ENCODE measurements at places on chromosomes 1 and 21.
A peak's percentile ranks its signal among the peaks of the same experiment; 100 is the strongest.

DNA sequence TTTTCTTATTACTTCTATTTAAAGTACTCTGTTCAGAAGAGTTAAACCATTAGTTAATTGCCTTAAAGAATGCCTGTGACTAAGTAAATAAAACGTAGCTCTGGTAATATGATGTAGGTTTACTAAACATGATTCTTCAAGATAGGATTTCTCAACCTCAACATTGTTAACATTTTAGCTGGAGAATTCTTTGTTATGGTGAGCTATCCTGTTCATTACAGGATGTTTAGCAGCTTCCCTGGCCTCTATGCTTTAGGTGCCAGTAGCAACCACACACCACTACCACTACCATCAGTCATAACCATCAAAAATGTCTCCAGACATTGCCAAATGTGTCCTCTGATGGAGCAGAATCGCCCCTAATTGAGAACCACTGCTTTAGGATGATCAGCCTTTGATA, 10.7 kb downstream of the RPF1 start:
- no peak overlapping the region for H3K4me3 ChIP-seq
- H3K4me1 ChIP-seq = no peaks in the 10 kb centered on the region
- peaks cover 81% of the 10 kb centered on the region for H3K36me3 ChIP-seq
- H3K27ac ChIP-seq = no peak overlapping the region
- DNase-seq = no peak

DNA sequence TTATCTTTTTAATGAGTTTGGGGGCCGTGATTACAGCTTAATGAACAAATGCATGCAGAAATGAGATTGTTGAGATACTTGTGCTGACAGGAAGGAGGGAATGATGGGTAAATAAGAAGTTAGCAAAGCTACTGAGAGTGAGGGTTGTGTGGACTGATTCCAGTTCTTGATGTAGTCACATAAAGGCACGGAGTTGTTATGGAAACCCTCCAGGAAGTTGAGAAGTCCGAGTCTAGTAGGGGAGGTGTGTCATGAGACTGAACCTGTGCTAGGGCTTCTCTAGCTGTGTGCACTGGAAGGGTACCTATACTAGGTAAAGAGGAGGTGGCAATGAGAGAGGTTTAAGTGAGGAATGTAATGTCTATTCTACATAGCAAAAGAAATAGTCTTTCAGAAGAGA, 475.7 kb downstream of the USP25 start:
- no peaks in the 10 kb centered on the region for H3K4me1 ChIP-seq
- DNase-seq = no peak
- no peak overlapping the region for H3K4me3 ChIP-seq
- no peaks in the 10 kb centered on the region for H3K27me3 ChIP-seq
- no peaks in the 10 kb centered on the region for H3K36me3 ChIP-seq

GRCh38 chr1:201404722-201405483, 5.8 kb upstream of the LAD1 start:
- no peak overlapping the region for H3K4me3 ChIP-seq
- no peaks in the 10 kb centered on the region for H3K36me3 ChIP-seq
- H3K27ac ChIP-seq = peak overlapping the region; percentile 31
- peaks cover 11% of the 10 kb centered on the region for H3K27me3 ChIP-seq
- no peak for DNase-seq
- peaks cover 27% of the 10 kb centered on the region for H3K4me1 ChIP-seq

- H3K4me3 ChIP-seq = no peak overlapping the region
- H3K4me1 ChIP-seq = no peaks in the 10 kb centered on the region
- no peaks in the 10 kb centered on the region for H3K36me3 ChIP-seq
- no peak for DNase-seq
- no peaks in the 10 kb centered on the region for H3K27me3 ChIP-seq
- no peak overlapping the region for H3K27ac ChIP-seq
Measured at GRCh38 chr1:199815947-199816346, 211.6 kb upstream of the NR5A2 start.

- H3K27ac ChIP-seq = no peak overlapping the region
- H3K36me3 ChIP-seq = no peaks in the 10 kb centered on the region
- DNase-seq = no peak
- no peak overlapping the region for H3K4me3 ChIP-seq
- no peaks in the 10 kb centered on the region for H3K27me3 ChIP-seq
- no peaks in the 10 kb centered on the region for H3K4me1 ChIP-seq
Measured at GRCh38 chr1:211783266-211783665, 47.3 kb downstream of the LPGAT1 start.

GRCh38 chr21:33293811-33294216, 27.6 kb downstream of the IL10RB start:
- no peak for DNase-seq
- peaks cover 15% of the 10 kb centered on the region for H3K36me3 ChIP-seq
- H3K4me3 ChIP-seq = no peak overlapping the region
- H3K4me1 ChIP-seq = no peaks in the 10 kb centered on the region
- H3K27me3 ChIP-seq = no peaks in the 10 kb centered on the region

GRCh38 chr1:47771751-47772150, 225.4 kb downstream of the TRABD2B start:
- H3K4me1 ChIP-seq = no peaks in the 10 kb centered on the region
- no peak overlapping the region for H3K27ac ChIP-seq
- H3K4me3 ChIP-seq = no peak overlapping the region
- DNase-seq = no peak
- H3K27me3 ChIP-seq = no peaks in the 10 kb centered on the region

DNA sequence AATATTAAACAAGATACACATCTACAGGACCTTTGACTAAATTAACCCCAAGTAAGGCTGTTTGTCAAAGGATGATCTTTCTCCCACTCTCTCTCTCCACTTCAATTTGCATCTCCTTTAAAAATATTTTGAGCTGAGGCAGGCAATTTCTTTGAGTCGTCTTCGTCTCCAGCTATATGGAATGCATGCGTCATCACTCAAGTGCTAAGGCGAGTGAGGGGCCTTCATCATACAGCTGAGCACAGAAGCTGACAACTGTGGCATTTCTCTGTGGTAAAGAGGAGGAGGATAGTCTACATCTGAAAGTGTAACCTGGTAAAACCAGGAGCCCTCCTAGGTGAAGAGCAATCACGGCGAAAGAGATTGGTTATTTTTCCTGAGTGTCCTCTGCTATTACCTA, 7.6 kb downstream of the EPHX4 start:
- H3K4me1 ChIP-seq = no peaks in the 10 kb centered on the region
- DNase-seq = no peak
- no peak overlapping the region for H3K4me3 ChIP-seq
- H3K36me3 ChIP-seq = no peaks in the 10 kb centered on the region

- no peak for DNase-seq
- peaks cover 41% of the 10 kb centered on the region for H3K27me3 ChIP-seq
- no peak overlapping the region for H3K27ac ChIP-seq
- H3K4me1 ChIP-seq = peaks cover 32% of the 10 kb centered on the region
- H3K4me3 ChIP-seq = no peak overlapping the region
Measured at GRCh38 chr1:220873868-220874655, 5.2 kb upstream of the HLX start.

DNA sequence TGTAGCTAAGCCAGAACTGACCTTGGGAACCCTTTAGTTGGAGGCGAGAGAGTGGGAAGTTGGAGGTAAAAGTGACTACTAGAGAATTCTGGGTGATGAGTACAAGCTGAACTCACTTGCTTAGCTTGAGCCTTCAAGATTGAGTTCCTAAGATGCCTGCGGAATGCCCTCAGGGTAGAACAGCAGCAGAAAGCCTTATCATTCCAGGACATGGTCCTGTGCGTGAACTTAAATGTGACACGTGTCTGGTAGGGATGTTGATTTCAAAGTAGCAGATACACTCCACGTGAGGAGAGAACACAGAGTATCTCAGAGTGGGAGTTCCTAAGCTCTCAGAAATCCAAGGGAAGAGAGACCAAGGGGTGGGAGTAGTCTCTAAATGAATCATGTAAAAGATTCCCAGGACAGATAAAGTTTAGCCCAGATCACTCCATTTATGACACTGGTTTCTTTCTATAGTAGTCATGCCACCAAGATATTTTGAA, 60.1 kb downstream of the KCNK1 start:
- no peak overlapping the region for H3K4me3 ChIP-seq
- no peak overlapping the region for H3K27ac ChIP-seq
- DNase-seq = no peak
- no peaks in the 10 kb centered on the region for H3K27me3 ChIP-seq
- peaks cover 14% of the 10 kb centered on the region for H3K36me3 ChIP-seq

DNA sequence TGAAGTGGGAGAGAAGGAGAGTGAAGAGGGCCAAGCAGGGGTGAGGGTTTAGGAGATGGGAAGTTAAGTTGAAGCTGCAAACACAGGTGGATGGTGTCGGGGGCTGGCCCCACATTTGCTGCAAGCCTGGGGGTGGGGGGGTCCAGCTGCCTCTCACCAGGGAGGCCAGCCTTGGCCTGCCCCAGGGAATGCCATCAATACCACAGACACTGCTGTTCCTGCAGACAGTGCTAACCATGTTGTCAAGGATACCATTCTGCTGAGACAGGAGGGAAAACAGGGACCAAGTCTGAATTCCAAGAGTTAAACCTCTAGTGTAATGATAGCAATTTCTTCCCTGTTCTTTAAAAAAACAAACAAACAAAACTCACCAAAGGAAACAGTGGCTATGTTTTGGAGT, 8.0 kb downstream of the MECR start:
- no peaks in the 10 kb centered on the region for H3K27me3 ChIP-seq
- DNase-seq = no peak
- H3K4me1 ChIP-seq = no peaks in the 10 kb centered on the region
- no peak overlapping the region for H3K4me3 ChIP-seq
- H3K27ac ChIP-seq = no peak overlapping the region

DNA sequence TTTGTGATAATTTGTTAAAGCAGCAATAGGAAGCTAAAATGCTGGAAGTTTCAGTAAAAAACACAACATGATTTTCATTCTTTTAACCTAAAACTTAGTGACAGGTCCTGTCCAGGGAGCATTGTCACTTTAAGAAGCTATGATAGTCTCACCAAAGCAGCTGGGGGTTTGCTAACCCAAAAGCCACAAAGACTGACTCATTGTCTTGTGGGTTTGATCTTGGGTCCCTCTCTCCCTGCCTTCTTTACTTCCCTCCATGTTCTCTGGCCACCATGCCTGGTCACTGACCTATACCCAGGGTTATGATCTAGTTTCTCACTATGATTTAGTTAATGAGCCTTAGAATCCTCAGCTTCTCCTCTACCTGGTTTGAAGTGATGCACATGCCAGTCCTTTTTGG, 213.5 kb upstream of the PTGFR start:
- no peaks in the 10 kb centered on the region for H3K36me3 ChIP-seq
- no peak overlapping the region for H3K27ac ChIP-seq
- no peaks in the 10 kb centered on the region for H3K27me3 ChIP-seq
- no peaks in the 10 kb centered on the region for H3K4me1 ChIP-seq
- no peak overlapping the region for H3K4me3 ChIP-seq

- H3K27ac ChIP-seq = peak overlapping the region; percentile 95
- H3K4me3 ChIP-seq = peak overlapping the region; percentile 87
- H3K4me1 ChIP-seq = peaks cover 11% of the 10 kb centered on the region
- no peaks in the 10 kb centered on the region for H3K27me3 ChIP-seq
Measured at GRCh38 chr1:151326619-151327222, 495 bp downstream of the PI4KB start.

- no peaks in the 10 kb centered on the region for H3K27me3 ChIP-seq
- H3K27ac ChIP-seq = no peak overlapping the region
- H3K4me1 ChIP-seq = peaks cover 12% of the 10 kb centered on the region
Measured at GRCh38 chr1:88610687-88611086, 73.4 kb upstream of the PKN2 start.

GRCh38 chr1:192873836-192874235, 65.0 kb downstream of the RGS2 start:
- no peaks in the 10 kb centered on the region for H3K27me3 ChIP-seq
- H3K27ac ChIP-seq = no peak overlapping the region
- H3K36me3 ChIP-seq = no peaks in the 10 kb centered on the region
- H3K4me3 ChIP-seq = no peak overlapping the region
- DNase-seq = no peak
- H3K4me1 ChIP-seq = no peaks in the 10 kb centered on the region

GRCh38 chr1:48683839-48684238, 92.9 kb downstream of the BEND5 start:
- H3K27me3 ChIP-seq = no peaks in the 10 kb centered on the region
- DNase-seq = no peak
- no peak overlapping the region for H3K27ac ChIP-seq
- H3K4me1 ChIP-seq = no peaks in the 10 kb centered on the region

DNA sequence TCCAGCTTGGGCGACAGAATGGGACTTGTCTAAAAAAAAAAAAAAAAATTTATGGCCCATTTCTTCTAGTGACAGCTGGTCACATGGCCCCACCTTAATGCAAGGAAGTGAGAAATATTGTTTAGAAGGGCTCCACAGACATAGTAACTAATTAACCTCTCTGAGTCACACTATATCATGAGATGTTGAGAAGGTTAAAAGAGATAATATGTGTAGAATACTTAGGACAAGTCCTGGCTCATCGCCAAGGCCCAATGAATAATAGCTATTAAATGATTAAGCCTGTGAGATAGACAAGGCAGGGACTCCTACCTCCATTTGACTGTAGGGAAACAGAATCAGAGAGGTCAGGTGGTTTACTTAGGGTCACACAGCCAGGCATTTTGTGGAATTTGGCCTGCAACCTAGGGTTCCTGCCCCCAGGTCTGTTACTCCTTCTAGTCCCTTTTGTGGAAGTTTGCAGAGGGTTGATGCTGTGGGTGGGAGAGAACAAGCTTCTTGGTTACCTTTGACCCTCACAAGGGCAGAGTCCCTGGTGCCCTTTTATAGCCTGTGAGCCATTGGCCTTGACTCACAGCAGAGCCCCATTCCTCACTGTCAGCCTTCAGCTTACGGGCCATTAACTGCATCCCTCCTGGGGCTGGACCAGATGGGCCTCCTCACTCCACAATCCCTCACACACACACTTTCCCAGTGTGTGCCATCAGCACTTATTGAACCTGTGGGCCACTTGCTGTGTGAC, 48.5 kb downstream of the OPRD1 start:
- H3K4me1 ChIP-seq = no peaks in the 10 kb centered on the region
- no peaks in the 10 kb centered on the region for H3K36me3 ChIP-seq
- H3K27me3 ChIP-seq = no peaks in the 10 kb centered on the region
- H3K27ac ChIP-seq = no peak overlapping the region
- DNase-seq = no peak

- H3K36me3 ChIP-seq = no peaks in the 10 kb centered on the region
- H3K27ac ChIP-seq = no peak overlapping the region
- no peaks in the 10 kb centered on the region for H3K4me1 ChIP-seq
- DNase-seq = no peak
- H3K27me3 ChIP-seq = no peaks in the 10 kb centered on the region
- H3K4me3 ChIP-seq = no peak overlapping the region
Measured at GRCh38 chr1:2988256-2988655, 33.0 kb upstream of the ACTRT2 start.

DNA sequence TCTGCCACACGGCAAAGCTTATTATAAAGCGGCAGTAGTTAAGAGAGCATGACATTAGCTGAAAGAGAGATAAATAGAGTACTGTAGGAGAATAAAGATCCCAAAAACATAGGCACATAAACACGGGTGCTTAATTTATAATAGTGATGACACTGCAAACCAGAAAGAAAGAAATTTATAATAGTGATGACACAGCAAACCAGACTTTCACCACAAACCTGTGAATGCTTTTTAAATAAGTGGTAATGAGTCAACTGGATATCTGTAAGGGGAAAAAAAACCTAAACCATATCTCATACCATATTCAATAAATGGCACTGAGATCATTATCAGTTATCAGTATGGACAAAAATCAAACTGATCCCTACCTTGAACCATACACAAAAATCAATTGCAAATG, 25.5 kb downstream of the USP1 start:
- no peak overlapping the region for H3K4me3 ChIP-seq
- no peaks in the 10 kb centered on the region for H3K27me3 ChIP-seq
- no peaks in the 10 kb centered on the region for H3K36me3 ChIP-seq

All from esophagus squamous epithelium (tissue), 5 donors.